ACHN (cell line): ENCODE measurements at places on chromosomes 2 and 18.

GRCh38 chr2:217399291-217399690, 539.4 kb upstream of the TNP1 start:
- no peak for DNase-seq

DNA sequence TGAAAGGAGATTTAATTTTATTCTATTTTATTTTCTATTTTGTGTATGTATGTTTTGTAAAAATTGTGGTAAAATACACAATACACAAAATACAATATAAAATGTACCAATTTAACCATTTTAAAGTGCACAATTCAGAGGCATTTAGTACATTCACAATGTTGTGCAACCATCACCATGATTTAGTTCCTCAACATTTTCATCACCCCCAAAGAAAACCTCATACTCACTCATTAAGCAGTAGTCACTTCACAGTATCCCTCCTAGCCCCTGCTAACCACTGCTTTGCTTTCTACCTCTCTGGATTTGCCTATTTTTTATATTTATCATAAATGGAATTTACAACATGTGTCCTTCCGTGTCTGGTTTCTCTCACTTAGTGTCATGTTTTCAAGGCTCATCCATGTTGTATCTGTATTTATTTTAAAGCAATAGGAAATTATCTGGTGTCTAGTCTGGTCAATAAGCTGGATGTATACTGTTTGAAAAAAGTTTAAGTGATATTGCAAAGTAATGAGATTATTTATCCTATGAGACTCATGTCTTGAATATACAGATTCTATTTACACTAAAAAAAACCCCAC, 77.9 kb upstream of the GLS start:
- no peak for DNase-seq

DNA sequence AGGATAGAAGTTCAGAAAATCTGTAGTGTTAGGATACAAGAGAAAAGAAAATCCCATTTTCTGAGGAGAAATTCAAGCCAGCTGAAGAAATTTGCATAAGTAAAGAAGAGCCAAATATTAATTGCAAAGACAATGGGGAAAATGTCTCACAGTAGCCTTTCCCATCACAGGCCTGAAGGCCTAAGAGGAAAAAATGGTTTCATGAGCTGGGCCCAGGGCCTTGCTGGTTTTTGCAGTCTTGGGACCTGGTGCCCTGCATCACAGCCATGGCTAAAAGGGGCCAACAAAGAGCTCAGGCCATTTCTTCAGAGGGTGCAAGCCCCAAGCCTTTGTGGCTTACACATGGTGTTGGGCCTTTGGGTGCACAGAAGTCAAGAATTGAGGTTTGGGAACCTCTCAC, 413.6 kb upstream of the CYRIA start:
- DNase-seq: no peak

DNA sequence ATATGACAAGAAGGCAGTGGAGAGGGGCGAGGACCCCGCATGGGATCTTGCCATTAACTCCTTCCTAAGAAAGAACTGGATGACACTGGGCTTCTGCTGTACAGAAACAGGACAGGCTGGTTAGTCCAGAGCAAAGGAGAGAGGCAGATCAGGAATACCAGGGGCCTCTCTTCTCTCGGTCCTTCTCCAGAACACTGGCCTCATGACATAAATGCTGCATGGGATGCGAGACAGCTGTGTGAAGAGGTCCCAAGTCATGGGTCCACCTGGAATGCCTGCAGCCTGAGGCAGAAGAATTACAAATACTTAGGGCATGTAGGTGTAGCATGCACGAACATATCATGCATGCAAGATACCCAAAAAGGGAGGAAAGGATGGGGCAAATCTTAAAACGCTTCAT, 9.1 kb downstream of the MBOAT2 start:
- DNase-seq: no peak

DNA sequence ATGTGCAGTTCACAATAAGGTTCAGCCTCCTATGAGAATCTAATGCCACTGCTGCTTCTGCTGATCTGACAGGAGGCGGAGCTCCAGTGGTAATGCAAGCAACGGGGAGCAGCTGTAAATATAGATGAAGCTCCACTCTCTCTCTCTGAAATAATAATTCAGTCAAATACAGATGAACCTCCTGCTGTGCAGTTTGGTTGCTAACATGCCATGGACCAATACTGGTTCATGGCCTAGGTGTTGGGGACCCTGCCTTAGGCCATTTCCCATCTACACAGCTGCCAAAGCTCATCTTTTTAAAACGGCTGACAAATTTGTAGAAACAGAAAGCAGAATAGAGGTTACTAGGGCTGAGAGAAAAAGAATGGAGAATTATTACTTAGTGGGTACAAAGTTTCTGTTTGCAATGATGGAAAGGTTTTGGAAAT, 10.7 kb upstream of the HNRNPA3 start:
- DNase-seq: no peak

DNA sequence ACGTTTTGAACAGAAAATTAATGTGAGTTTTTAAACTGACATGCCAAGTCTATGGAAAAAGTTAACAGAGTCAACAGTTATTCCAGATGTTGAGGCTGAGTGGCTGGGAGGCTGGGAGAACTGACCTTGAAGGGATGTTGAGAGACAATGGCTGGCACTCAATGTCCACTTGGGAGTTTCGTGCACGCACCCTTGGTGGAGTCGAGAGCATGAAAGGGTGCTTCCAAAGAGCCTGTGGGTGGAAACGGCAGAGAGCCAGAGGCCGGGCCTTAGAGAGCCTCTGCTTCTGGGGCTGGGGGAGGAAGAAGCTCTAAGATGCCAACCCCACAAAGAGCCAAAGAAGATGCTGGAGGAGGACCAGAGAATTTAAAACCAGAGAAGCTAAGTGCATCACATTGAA, 63.4 kb upstream of the L3MBTL4 start:
- DNase-seq: no peak

GRCh38 chr2:36362291-36362690, 6.7 kb downstream of the CRIM1 start:
- peak; percentile 21 for DNase-seq

- DNase-seq: no peak
Observed at GRCh38 chr2:42648796-42649195, 80.4 kb downstream of the MTA3 start.

- DNase-seq: peak; percentile 54
Observed at GRCh38 chr2:70124983-70125480, 37.8 kb downstream of the PCBP1 start.

GRCh38 chr2:213021971-213022899, 129.2 kb downstream of the IKZF2 start:
- peak; percentile 18 for DNase-seq

- peak; percentile 83 for DNase-seq
Observed at GRCh38 chr18:10010611-10011015, 96.8 kb downstream of the VAPA start.

DNA sequence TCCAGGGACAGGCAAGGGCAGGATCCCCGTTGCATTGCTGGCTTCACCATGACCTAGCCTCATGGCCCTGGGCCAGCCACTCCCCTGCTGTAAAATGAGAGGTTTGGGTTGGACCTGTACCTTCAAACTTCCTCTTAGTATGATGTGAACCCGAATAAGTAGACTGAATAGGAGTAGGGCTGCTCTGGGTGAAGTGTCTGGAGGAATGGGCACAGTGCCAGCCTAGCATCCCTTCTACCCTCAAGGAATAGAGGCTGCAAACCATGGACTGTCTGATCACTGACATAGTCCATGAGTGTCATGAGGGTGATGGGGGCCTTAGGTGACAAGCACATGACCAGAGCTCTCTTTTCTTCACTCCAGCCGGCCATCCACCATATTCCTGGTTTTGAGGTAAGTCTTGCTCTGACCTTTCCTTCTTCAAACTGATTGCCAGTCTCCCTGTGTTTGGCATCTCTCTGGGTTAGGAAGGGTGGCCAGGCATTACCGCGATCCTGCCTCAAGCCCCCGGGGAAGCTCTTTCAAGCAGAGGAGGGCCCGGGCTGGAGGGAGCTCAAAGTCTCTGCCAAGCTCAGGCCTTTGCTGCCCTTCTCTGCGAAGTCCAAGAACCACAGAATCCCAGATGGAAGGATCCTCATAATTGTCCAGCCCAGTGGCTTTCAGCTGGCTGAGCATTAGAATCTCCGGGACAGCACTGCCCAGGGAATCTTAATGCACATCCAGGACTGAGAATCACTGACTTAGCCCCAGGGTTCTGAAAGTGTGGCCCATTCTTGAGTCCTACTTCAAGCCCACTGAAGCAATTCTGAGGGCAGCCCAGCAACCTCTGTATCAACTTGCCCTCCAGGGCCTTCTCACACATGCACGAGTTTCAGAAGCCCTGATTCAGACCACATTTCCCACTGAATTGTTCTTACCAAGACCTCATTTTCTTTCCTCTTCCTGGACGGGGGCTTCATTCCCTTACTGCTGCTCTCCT, 148.1 kb downstream of the DYSF start:
- no peak for DNase-seq

- DNase-seq: no peak
Observed at GRCh38 chr2:136185981-136186776, 68.2 kb upstream of the CXCR4 start.

- DNase-seq: peak; percentile 87
Observed at GRCh38 chr2:239465017-239466001, 64.5 kb upstream of the HDAC4 start.

DNA sequence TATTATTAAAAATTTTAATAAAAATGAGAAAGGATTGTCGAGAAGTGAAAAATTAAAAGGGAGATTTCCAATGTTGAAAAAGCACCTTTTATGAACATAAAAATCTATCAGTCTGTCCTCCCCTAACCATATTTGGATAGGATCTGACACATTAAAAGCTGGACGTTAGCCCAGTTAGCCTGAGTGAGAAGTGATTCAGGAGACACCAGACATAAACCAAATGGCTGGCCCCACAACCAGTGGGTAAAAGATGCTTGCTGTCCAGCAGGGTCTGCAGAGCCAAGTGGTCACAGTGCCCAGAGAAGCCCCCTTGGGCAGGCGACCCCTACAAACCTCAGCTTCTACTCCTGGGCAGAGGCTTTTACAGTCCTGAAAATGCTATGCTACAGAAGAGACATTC, 253.8 kb upstream of the LYPD1 start:
- DNase-seq: no peak

DNA sequence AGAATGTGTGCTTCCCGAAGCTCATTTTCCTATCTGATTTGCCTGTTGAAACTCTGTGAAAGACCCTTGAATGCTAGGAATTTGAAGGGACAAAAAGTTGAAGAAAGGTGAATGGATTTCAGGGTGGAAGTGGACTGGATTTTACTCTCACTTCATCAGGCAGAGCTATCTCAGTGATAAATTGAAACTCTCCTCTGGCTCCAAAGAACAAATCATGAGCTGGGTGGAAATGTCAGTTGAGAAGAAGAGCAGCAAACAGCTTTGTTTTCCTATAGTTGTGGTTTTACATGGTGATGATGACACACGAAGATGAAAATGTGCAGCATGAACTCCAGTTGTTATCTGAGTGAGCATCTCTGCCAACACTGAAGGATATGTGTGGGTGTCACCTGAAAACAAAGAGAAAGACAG, 34.4 kb downstream of the CD28 start:
- DNase-seq: no peak

GRCh38 chr2:33323957-33324356, 152.5 kb upstream of the RASGRP3 start:
- no peak for DNase-seq

DNA sequence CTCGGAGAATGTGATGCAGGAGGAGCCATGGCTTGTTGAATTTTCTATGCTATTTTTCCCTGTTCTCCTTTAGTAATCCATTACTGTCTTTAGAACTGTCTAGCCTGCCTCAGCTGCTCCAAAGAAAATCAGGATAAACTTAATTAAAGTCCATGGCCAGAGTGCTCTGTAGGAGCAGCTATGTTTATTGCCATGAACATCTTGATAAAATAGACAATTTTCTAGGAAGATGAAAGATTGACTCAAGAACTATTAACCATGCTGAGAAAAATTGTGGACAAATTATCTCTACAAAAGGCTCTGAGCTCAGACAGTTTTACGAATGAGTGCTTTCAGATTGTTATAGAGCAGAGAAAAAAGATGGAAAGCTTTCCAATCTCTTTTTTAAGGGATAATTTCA, 193.0 kb downstream of the TTC32 start:
- DNase-seq: no peak

GRCh38 chr2:27810455-27810854, 38.9 kb downstream of the MRPL33 start:
- DNase-seq: no peak

- no peak for DNase-seq
Observed at GRCh38 chr18:74569401-74569800, 28.3 kb upstream of the ZNF407 start.

- DNase-seq: no peak
Observed at GRCh38 chr18:5964108-5964507, 68.8 kb upstream of the TMEM200C start.

- no peak for DNase-seq
Observed at GRCh38 chr2:209773377-209773776, 1.7 kb downstream of the UNC80 start.

- DNase-seq: no peak
Observed at GRCh38 chr18:36889321-36889720, 60.4 kb downstream of the KIAA1328 start.

DNA sequence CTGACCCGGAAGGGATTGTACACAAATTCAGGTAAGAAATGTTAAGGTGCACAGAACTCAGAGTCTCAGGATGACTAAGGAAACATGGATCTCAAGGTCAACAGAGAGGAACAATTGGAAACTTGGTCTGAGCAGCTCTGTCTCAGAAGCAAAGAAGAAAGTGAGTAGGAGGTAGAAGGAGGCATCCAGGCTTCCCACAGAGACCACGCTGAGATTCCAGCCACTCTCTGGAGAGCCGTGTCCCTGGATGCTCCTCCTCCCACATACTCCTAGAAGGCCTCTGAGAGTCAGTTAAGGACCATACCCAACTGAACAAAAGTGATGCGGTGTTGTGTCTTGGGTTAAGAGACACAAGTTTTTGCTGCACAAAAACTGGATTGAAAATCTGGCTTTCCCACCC, 8.6 kb upstream of the PLB1 start:
- DNase-seq: no peak

- DNase-seq: no peak
Observed at GRCh38 chr2:240155048-240155744, 14.7 kb upstream of the OTOS start.

- peak; percentile 6 for DNase-seq
Observed at GRCh38 chr18:68275616-68276015, 439.3 kb downstream of the TMX3 start.

GRCh38 chr2:65298089-65298488, 70.5 kb downstream of the ACTR2 start:
- DNase-seq: no peak

GRCh38 chr2:120805602-120806001, 69.9 kb downstream of the GLI2 start:
- DNase-seq: no peak

DNA sequence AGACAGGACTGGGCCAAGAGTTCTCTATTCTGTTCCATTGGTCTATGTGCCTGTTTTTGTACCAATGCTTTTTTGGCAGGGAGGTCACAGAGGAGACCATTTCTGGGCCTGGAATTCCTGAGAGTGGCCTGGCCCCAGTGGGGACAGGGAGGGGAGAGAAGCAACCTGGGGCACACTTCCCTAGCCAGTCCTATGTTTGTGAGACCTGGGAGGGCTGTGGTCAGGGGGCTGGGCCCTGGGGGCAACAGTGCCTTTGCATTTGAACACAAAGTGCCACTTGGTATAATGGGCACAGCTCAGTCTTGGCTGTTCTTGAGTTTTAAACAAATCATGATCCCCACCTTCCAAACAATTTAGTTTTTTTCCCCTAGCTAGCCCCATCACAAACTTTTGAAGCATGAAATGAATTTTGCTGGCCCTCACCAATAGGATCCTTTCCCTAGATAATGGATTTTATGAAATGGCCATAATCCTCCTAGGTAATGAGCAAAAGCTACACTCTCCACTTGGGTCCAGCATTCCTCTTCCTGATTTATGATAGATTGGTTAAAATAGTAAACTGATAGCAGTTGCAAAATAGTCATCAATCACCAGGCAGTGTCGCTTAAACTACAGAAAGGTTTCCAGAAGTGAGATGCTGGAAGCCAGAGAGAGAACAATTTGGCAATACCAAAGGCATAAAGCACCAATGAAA, 133.5 kb downstream of the GLI2 start:
- no peak for DNase-seq
